ENCODE measurements at places on chromosomes 7 and 10.

GRCh38 chr10:61110188-61110844 lies 166.3 kb upstream of the RHOBTB1 start:
- no peak for DNase-seq
- H3K27me3 ChIP-seq: no peaks in the 10 kb centered on the region
- H3K4me1 ChIP-seq: no peaks in the 10 kb centered on the region
- no peaks in the 10 kb centered on the region for H3K36me3 ChIP-seq

GRCh38 chr10:121845044-121845784 lies 82.6 kb downstream of the ATE1 start:
- H3K4me3 ChIP-seq: no peak overlapping the region
- H3K27ac ChIP-seq: peak overlapping the region; percentile 46
- peaks cover 16% of the 10 kb centered on the region for H3K4me1 ChIP-seq
- no peaks in the 10 kb centered on the region for H3K27me3 ChIP-seq

GRCh38 chr10:1230592-1231275 lies 174.5 kb downstream of the WDR37 start:
- H3K27me3 ChIP-seq: no peaks in the 10 kb centered on the region
- H3K4me3 ChIP-seq: no peak overlapping the region
- H3K36me3 ChIP-seq: peaks cover 5% of the 10 kb centered on the region

GRCh38 chr7:90492250-90492649 lies 22.8 kb downstream of the PTTG1IP2 start:
- H3K27ac ChIP-seq: no peak overlapping the region
- H3K36me3 ChIP-seq: no peaks in the 10 kb centered on the region
- H3K4me1 ChIP-seq: no peaks in the 10 kb centered on the region
- H3K4me3 ChIP-seq: no peak overlapping the region

DNA sequence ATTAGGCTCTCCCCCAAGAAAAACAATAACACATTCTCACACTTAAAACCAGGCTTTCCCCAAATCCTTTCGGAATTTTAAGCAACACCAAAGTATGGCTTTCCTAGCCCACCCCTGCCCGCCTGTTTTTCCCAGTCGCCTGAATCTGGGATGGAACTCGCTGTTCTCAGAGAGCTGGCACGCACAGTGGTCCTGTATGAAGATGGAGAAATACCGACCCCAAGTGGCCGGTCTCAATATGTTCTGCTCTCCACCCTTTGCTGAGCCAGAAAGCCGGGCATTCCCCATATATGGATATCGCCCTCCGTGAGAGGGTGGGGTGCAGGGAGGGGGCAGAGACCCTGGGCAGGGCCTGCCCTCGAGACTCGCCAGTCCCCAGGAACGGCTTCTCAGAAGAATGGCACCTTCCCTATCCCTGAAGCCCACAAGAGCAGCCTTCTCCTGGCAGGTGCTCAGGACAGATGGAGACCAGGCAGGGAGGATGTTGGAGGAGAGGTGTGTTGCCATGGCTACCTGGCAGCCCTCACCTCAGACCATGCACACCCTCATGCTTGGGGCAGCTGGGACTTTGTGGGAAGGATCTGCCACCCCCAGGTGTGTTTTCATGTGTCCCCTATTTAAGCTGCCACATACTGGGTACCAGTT lies 3.4 kb downstream of the TACR2 start:
- H3K4me1 ChIP-seq: peaks cover 14% of the 10 kb centered on the region
- H3K27me3 ChIP-seq: peaks cover 1% of the 10 kb centered on the region
- no peak overlapping the region for H3K4me3 ChIP-seq

DNA sequence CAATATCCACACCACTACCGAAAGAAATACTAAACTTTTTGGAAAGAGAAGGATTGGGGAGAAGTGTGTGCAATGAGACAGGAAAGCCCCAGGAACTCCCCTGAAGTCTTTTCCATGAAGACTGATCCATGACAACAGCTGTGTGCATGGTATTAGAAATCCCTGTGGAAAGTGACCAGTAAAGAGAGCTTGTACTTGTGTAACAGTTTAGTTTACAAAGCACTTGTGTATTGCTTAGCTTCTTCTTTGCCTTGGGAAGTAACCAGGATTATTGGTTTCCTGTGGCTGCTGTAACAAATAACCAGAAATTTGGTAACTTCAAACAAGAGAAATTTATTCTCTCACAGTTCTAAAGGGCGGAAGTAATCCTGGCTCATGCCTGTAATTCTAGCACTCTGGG lies 18.8 kb downstream of the TFAM start:
- H3K4me3 ChIP-seq: no peak overlapping the region
- no peaks in the 10 kb centered on the region for H3K4me1 ChIP-seq
- peaks cover 5% of the 10 kb centered on the region for H3K36me3 ChIP-seq
- H3K27me3 ChIP-seq: no peaks in the 10 kb centered on the region
- no peak overlapping the region for H3K27ac ChIP-seq

- H3K4me1 ChIP-seq: no peaks in the 10 kb centered on the region
- no peaks in the 10 kb centered on the region for H3K36me3 ChIP-seq
- no peak overlapping the region for H3K4me3 ChIP-seq
- no peak overlapping the region for H3K27ac ChIP-seq
Observed at GRCh38 chr7:65276822-65277221, 96.8 kb upstream of the ZNF92 start.

- peaks cover 68% of the 10 kb centered on the region for H3K4me1 ChIP-seq
- H3K27me3 ChIP-seq: no peaks in the 10 kb centered on the region
- no peaks in the 10 kb centered on the region for H3K36me3 ChIP-seq
- peak overlapping the region; percentile 100 for H3K4me3 ChIP-seq
Observed at GRCh38 chr7:142811154-142811737, 40.5 kb downstream of the PRSS2 start.

DNA sequence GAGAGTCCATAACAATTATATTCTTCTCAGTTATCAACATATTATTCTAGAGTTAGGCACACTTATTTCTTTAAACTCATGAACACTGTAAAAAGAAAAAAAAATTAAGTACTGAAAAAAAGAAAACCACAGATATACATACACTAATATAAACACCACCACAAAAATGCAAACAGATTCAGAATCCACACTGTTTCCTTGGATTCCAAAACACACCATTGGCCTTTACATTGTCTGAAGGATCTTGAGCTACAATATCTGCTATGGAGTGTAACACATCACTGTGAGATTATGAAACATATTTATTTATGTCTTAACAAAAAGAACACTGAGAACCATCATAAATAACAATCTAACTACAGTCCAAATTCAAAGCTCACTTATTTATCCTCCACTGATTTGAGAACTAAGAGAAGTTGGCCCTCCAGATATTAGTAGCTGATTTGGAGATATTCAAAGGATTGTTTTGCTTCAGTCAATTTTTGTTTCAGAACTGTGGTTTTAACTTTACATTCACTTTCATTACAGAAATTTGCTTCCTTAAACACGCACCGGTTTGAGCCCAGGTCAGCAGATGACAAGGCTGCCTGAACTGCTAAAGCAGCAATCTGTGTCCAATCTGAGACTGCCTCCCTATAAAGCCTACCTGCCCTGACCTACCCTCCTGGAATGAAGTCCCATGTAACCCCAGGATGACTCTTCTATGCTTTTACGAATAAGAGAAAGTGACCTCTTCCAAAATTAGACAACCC lies 47.0 kb upstream of the CDK1 start:
- peak overlapping the region; percentile 77 for H3K27ac ChIP-seq
- peaks cover 42% of the 10 kb centered on the region for H3K4me1 ChIP-seq
- peaks cover 16% of the 10 kb centered on the region for H3K27me3 ChIP-seq
- H3K4me3 ChIP-seq: peak overlapping the region; percentile 78

DNA sequence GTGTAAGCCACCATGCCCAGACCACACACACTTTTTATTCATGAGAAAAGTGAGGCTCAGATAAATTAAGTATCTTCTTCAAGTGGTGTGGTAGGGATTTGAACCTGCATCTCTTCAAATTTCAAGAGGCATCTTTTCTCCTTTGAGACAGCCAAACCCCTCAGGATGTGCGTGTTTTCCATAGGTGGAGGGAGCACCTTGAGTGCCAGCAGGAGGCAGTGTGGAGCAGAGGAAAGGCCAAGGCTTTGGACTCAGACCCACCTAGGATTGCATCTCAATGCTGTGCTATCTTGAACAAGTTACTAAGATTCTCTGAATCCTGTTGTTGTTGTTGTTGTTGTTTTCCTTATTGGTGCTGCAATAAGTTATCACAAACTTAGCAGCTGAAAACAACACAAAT lies 40.2 kb upstream of the MYL10 start:
- no peak overlapping the region for H3K4me3 ChIP-seq
- no peak overlapping the region for H3K27ac ChIP-seq
- H3K36me3 ChIP-seq: no peaks in the 10 kb centered on the region
- DNase-seq: peak; percentile 27
- no peaks in the 10 kb centered on the region for H3K4me1 ChIP-seq

DNA sequence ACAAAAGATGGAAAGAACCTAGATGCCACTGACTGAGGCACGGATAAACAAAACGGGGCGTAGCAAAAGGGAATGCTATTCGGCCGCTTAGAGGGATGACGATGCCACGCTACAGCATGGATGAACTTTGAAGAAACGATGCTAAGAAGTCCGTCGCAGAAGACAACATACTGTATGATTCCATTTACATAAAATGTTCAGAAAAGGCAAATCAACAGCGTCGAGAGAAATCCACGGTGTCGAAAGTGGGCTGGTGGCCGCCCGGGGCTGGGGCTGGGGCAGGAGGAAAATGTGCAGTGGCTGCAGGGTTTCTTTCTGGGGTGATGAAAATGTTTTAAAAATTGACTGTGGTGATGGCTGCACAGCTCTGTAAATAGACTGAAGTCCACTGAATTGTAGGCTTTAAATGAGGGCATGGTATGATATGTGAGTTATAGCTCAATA lies 24.1 kb downstream of the GNA12 start:
- H3K27me3 ChIP-seq: no peaks in the 10 kb centered on the region
- no peak overlapping the region for H3K27ac ChIP-seq
- no peak for DNase-seq
- peaks cover 31% of the 10 kb centered on the region for H3K4me1 ChIP-seq

DNA sequence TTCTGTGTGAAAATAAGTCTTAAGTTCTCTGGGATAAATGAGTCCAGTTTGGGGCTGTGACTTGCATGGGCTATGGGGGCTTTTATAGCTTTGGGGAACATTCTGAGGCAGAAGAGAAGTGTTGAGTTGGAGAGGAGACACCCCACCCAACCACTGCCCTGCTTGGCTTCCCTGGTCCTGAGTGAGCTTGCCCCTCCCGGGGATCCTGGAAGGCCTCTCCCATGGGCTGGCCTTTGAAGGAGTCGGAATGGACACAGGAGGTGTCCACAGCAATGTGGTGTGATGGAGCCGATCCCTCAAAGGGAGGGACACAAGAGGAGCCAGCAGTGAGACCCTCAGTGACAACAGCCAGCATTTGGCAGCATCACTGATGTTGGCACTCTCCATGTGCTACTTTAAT lies 89.8 kb downstream of the GLRX3 start:
- no peaks in the 10 kb centered on the region for H3K4me1 ChIP-seq
- no peak overlapping the region for H3K4me3 ChIP-seq
- H3K36me3 ChIP-seq: peaks cover 2% of the 10 kb centered on the region
- no peaks in the 10 kb centered on the region for H3K27me3 ChIP-seq
- no peak overlapping the region for H3K27ac ChIP-seq

DNA sequence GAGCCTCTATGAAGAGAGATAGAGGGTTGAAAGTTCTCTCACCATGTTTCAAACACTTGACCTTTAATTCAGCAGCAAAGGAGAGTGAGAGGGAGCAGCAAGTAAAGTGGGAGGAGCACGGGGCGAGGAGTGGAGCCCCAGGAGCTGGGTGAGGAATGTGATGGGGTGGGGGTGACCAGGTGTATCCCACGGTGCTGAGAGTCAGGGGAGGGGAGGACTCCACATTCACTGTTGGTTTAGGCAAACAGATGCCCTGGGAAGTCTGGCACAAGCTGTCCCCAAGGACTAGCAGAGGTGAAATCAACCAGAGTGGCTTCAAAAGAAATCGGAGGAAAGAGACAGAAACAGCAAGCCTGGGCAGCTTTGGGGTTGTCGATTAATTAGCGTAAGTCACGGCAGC lies 101.8 kb upstream of the PITRM1 start:
- H3K4me3 ChIP-seq: no peak overlapping the region
- H3K27me3 ChIP-seq: peaks cover 4% of the 10 kb centered on the region
- DNase-seq: no peak
- H3K27ac ChIP-seq: no peak overlapping the region

- H3K27ac ChIP-seq: peak overlapping the region; percentile 61
- H3K4me3 ChIP-seq: no peak overlapping the region
- DNase-seq: no peak
- H3K36me3 ChIP-seq: peaks cover 31% of the 10 kb centered on the region
- H3K4me1 ChIP-seq: peaks cover 57% of the 10 kb centered on the region
Observed at GRCh38 chr7:100367676-100368613, 5.3 kb upstream of the PILRA start.

GRCh38 chr7:32212321-32212720 lies 142.1 kb upstream of the PDE1C start:
- no peaks in the 10 kb centered on the region for H3K4me1 ChIP-seq
- H3K4me3 ChIP-seq: no peak overlapping the region
- no peak overlapping the region for H3K27ac ChIP-seq

DNA sequence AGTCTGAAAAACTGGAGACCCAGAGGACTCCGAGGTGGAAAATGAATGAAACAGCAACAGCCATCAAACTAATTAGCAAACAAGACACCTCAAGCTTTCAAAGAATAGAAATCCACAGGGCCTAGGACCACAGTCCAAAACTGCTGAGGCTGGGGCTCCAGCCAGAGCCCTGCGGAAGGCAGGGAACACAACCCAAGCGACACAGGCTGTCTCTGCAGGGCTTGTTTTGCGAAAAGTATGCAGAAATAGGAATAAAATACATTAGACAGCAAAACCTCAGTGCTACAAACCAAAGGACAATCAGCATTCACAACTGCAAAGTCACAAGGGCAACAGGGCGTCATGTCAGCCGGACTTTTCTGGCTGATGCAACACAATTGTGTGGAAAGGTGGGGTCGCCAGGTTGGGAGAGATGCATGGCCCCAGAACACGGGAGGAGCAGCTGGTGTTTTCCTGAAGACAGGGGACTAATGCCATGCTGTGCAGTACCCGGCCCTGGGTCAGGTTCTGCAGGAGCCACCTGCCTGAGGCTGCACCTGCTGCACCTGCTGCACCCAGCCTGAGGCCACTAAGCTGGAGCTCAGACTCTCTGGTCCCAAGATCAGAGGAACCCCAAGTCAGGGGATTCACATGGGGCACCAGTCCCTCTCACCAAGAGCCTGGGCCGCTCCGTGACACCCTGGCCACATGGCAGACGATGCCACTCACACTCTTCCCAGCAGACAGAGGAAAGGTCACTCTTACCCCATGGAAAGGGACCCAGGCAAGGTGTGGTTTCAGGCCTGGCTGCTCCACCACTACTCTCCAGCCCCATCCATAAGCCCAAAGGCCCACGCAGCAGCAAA lies 74.2 kb downstream of the MAD1L1 start:
- H3K27ac ChIP-seq: no peak overlapping the region
- H3K4me3 ChIP-seq: no peak overlapping the region
- no peak for DNase-seq
- no peaks in the 10 kb centered on the region for H3K36me3 ChIP-seq
- no peaks in the 10 kb centered on the region for H3K4me1 ChIP-seq

DNA sequence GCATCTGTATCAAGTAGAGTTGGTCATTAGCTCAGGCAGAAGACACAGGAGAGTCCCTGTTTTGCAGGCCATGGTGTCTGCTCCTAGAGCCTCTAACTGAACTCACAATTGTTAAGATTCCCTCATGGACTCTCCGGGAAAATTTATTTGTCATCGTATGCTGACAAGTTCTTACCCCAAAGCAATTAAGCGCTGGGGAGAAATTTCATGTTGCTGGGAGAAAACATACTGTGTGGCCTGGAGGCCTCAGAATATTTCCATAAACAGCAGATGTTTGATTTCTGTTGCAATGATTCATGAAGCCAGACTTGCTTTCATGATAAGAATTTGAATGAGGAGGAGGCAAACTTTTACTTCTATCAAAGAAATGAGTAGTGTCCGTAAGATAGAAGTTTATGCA lies 583.2 kb downstream of the GATA3 start:
- no peaks in the 10 kb centered on the region for H3K4me1 ChIP-seq
- no peak for DNase-seq
- H3K4me3 ChIP-seq: no peak overlapping the region
- no peaks in the 10 kb centered on the region for H3K36me3 ChIP-seq
